ENCODE measurements at places on chromosomes 1 and 21. TPM values are rescaled to one million over a fixed set of nuclear protein-coding genes. Genes with fewer than 3 reads are reported as not detected.

DNA sequence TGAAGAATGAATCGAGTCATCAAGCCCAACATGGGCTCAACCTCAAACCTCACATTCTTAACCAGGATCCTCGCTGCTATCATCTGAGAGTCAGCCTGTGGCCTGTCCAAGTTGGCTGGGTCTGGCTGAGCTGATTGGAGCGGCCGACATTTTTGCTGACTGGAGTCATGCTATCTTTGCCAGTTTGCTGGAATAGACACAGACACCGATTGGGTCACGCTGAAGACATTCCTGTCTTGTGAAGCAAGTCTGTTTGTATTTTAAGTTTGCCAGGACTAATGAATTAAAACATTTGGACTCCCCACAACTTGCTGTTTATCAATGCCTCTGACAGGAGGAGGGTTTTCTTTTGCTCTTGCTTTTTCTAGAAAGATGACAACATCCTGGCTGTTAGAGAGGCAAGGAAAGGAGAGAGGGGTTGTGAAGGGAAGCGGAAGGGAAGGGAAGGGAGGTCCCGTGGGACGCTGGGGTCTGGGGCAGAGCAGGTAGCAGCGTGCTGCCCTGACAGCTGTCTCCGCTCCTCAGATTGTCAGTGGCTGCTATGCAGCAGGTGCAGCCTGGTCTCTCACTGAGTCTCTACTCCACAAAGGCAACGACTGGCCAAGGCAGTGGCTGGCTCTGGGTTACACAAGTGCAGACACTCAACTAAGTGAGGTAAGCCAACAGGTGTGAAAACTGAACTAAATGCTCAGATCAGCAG is at the start of gene MAP3K7CL:
Gene MAP3K7CL (plus strand): TSS at position 375 of the 700 bp plus-strand sequence. CDS start 2,701 bp downstream, outside the sequence.
- H3K27ac ChIP-seq, result no peak within 1 kb of the TSS
- no peaks in the 10 kb centered on the region for H3K36me3 ChIP-seq
- no peaks in the 10 kb centered on the region for H3K4me1 ChIP-seq

- DNase-seq, result no peak
- H3K27me3 ChIP-seq, result no peaks in the 10 kb centered on the region
- no peak overlapping the region for H3K4me3 ChIP-seq
These were observed 28.6 kb downstream of the CC2D1B start for GRCh38 chr1:52337439-52337838.

- no peaks in the 10 kb centered on the region for H3K27me3 ChIP-seq
- no peak overlapping the region for H3K27ac ChIP-seq
- no peaks in the 10 kb centered on the region for H3K36me3 ChIP-seq
- DNase-seq, result no peak
These were observed 44.0 kb upstream of the HMGB4 start for GRCh38 chr1:33819913-33820311.

- DNase-seq, result peak; percentile 30
- no peak overlapping the region for H3K4me3 ChIP-seq
- 0 out of 2 replicates have a peak, but pooled peaks cover 4% of the 10 kb centered on the region for H3K4me1 ChIP-seq
- no peak overlapping the region for H3K27ac ChIP-seq
These were observed 19.9 kb downstream of the HIPK1 start for GRCh38 chr1:113949007-113949406.

DNA sequence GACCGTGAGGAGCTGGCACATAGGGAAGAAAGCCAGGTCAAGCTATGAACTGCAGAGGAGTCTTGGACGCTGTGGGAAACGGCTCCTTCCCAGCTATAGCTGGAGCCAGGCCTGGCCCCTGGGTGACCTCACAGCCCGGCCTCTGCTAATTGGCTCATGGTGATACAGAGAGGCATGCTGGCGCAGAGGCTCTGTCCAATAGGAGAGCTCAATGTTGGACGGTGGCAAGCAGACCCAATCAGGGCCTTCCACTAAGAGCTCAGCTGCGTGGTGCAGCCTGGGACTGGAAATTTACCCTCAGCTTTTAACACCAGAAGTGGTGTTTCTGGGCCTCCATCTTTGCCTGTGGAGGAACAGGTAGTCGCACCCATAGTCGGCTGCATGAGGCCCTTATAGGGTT is 64.4 kb upstream of the GRHL3 start:
- H3K4me3 ChIP-seq, result no peak overlapping the region
- H3K27me3 ChIP-seq, result no peaks in the 10 kb centered on the region
- no peaks in the 10 kb centered on the region for H3K36me3 ChIP-seq
- H3K27ac ChIP-seq, result no peak overlapping the region

- peaks cover 44% of the 10 kb centered on the region for H3K4me1 ChIP-seq
- DNase-seq, result no peak
- H3K36me3 ChIP-seq, result no peaks in the 10 kb centered on the region
- H3K4me3 ChIP-seq, result peak overlapping the region; percentile 36
- H3K27me3 ChIP-seq, result peaks cover 10% of the 10 kb centered on the region
These were observed 56.2 kb downstream of the PEX14 start for GRCh38 chr1:10530756-10531495.

- DNase-seq, result no peak
- H3K4me3 ChIP-seq, result no peak overlapping the region
- H3K36me3 ChIP-seq, result no peaks in the 10 kb centered on the region
- H3K4me1 ChIP-seq, result no peaks in the 10 kb centered on the region
These were observed 98.9 kb upstream of the FOXD3 start for GRCh38 chr1:63223426-63223825.

DNA sequence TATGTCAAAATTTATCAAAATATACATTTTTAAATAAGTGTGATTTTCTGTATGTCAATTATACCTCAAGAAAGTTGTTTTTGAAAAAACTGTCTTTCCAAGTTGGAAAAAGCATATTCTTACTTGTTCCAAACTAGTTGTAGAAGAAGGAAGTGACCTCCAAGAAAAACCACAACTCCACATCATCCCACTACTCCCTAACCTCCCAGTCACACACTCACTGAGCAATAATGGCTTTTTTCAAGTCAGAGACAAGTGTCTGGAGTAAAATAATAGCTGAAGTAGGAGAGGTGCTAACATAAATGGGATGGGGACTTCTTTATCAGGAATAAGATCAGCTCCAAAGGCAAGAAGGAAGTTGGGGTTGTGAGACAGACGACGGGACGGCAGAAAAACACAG is 13.4 kb downstream of the EPRS1 start:
- H3K36me3 ChIP-seq, result peaks cover 50% of the 10 kb centered on the region
- no peak overlapping the region for H3K27ac ChIP-seq
- H3K27me3 ChIP-seq, result no peaks in the 10 kb centered on the region
- H3K4me1 ChIP-seq, result no peaks in the 10 kb centered on the region

DNA sequence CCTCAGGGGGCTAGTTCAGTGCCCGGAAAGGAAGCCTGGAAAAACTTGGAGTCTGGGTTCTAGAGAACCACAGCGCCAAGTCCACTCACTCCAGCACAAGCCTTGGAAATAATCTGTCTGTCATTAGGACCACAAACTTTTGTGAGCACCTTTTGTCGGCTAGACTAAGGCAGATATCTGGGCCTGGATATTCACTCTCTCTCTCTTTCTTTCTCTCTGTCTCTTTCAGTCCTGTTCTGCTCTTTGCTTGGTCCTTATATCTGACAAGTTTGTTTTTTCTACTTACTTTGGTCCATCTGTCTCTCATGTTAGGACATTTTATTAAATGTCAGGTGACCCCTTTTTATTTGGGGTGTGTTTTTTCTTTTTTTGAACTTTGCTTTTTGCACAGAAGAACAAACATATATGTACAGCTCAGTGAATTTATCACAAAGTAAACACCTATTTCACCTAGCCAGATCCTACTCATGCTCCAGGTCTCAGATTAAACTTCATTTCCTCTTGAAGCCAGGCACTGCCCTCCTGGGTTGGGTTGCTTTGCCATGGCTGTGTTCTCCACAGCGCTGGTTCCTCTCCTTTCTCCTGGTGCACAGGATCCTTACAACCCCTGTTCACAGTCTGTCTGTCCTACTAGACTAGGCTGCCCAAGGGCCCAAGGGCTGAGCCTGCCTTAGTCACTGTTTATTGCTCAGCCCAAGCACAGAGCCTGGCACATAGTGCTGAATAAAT is 40.8 kb downstream of the TCEANC2 start:
- H3K4me1 ChIP-seq, result 0 out of 2 replicates have a peak, but pooled peaks cover 4% of the 10 kb centered on the region
- no peaks in the 10 kb centered on the region for H3K36me3 ChIP-seq
- no peak for DNase-seq
- H3K27ac ChIP-seq, result no peak overlapping the region
- H3K27me3 ChIP-seq, result no peaks in the 10 kb centered on the region
- H3K4me3 ChIP-seq, result no peak overlapping the region

- no peak for DNase-seq
- no peaks in the 10 kb centered on the region for H3K27me3 ChIP-seq
- no peak overlapping the region for H3K4me3 ChIP-seq
- H3K36me3 ChIP-seq, result no peaks in the 10 kb centered on the region
- no peaks in the 10 kb centered on the region for H3K4me1 ChIP-seq
These were observed 235.1 kb downstream of the KIF26B start for GRCh38 chr1:245389873-245390272.

GRCh38 chr1:960363-961131 is at the start of gene KLHL17:
Gene KLHL17 (plus strand): TSS chr1:960584. CDS start chr1:960694, 110 bp downstream.
- peak; percentile 89 for DNase-seq
- H3K4me1 ChIP-seq, result no peaks in the 10 kb centered on the region
- H3K36me3 ChIP-seq, result no peaks in the 10 kb centered on the region
- peak within 1 kb of the TSS; percentile 97 for H3K4me3 ChIP-seq
- no peak within 1 kb of the TSS for H3K27ac ChIP-seq
- peaks cover 11% of the 10 kb centered on the region for H3K27me3 ChIP-seq

DNA sequence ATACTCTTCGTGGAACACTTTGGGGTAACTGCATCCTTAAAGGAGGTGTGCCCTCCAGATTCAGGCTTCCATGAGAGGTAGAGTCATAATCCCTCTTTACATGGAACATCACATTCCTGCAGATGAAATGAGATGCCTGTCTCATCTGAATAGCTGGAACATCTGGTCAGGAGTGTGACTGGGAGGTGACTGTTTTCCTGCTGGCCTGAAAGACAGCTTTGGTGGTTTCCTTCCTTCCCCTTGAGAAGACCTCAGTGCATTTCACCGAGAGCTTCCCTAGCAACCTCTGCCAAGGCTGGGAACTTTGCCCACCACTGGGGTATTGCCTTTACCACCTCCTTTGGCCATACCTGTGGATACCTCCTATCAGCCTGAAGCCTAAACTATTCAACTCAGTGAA is 46.7 kb upstream of the GUCA2A start:
- H3K27ac ChIP-seq, result no peak overlapping the region
- no peaks in the 10 kb centered on the region for H3K27me3 ChIP-seq
- no peak overlapping the region for H3K4me3 ChIP-seq
- no peaks in the 10 kb centered on the region for H3K36me3 ChIP-seq

- H3K27me3 ChIP-seq, result no peaks in the 10 kb centered on the region
- no peak overlapping the region for H3K4me3 ChIP-seq
- DNase-seq, result no peak
- H3K27ac ChIP-seq, result no peak overlapping the region
- H3K36me3 ChIP-seq, result peaks cover 15% of the 10 kb centered on the region
- H3K4me1 ChIP-seq, result no peaks in the 10 kb centered on the region
These were observed 15.1 kb downstream of the SH2D2A start for GRCh38 chr1:156801409-156802121.

GRCh38 chr1:154501423-154502065 is 475 bp upstream of the TDRD10 start:
- DNase-seq, result peak; percentile 68
- peak overlapping the region; percentile 62 for H3K4me3 ChIP-seq
- no peaks in the 10 kb centered on the region for H3K36me3 ChIP-seq

DNA sequence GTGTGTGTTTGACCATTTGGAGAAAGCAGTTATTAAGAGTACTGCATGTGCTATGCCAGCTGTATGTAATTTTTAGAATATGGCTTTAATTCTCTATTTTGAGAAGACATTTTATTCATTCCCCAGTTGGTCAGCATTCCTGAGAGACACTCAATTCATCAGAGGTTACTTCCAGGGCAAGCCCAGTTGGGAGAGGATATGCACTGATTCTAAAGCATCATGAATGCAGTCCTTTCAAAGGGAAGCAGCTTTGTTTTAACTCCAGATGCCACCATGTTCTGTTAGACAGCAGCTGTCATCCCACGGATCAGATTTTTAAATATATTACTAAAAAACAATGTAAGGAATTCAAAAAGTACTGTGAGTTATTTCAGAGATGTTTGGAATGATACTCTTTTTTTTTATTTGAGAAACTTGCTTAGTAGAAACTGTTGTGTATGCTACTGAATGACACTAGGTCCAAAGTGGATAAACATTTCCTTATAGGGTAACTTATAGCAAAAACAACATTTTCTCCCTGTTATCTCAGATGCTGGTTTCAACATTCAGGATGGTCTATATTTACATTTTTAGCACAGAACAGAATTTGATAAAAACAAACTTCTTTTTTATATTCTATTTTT is 149.5 kb upstream of the B3GALT2 start:
- H3K4me1 ChIP-seq, result no peaks in the 10 kb centered on the region
- H3K27me3 ChIP-seq, result no peaks in the 10 kb centered on the region

DNA sequence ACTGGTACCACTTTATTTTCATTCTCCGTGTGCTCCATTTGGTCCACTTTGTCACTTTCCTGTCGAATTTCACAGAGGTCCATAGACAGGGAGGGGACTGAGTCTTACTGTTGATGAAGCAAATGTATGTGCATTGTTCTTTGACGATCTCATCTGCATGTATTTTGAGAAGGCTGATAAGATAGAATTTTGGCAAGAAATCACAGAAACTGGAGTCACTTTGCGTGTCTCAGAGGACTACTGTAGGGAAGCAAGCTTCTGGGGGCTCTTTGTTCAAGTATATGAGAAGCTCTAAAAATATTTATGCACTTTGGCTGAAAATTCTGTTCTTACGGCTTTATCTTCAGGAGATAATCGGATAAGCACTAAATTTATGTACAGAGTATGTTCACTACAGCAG is 78.1 kb downstream of the PCBP3 start:
- no peak overlapping the region for H3K4me3 ChIP-seq
- no peaks in the 10 kb centered on the region for H3K36me3 ChIP-seq
- no peaks in the 10 kb centered on the region for H3K4me1 ChIP-seq

DNA sequence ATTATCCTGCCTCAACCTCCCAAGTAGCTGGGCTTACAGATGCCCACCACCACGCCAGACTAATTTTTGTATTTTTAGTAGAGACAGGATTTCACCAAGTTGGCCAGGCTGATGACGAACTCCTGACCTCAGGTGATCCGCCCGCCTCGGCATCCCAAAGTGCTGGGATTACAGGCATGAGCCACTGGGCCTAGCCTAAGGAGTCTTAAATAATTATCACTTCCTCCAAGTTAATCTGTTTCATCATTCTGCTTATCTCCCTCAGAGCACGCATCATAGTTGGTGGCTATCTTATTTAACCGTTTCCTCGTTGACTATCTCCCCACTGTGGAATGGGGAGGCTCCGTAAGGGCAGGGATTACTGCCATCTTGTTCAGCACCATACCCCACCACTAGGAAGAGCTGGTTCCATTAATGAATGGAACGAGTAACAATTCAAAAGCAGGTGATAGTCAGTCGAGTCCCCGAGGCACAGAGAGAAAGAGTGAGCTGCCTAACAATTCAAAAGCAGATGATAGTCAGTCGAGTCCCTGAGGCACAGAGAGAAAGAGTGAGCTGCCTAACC is 52.7 kb downstream of the GLUL start:
- no peaks in the 10 kb centered on the region for H3K36me3 ChIP-seq
- H3K4me1 ChIP-seq, result no peaks in the 10 kb centered on the region
- no peaks in the 10 kb centered on the region for H3K27me3 ChIP-seq
- no peak overlapping the region for H3K27ac ChIP-seq

The GLMP gene
- total RNA-seq, result 50.5 TPM

The LENEP gene
- 1.5 TPM for total RNA-seq

The AMY1C gene
- total RNA-seq, result not detected

The VCAM1 gene
- total RNA-seq, result not detected

The PIGV gene
- total RNA-seq, result 11.7 TPM

The GPR52 gene
- 1.6 TPM for total RNA-seq

The TRIM46 gene
- 15.4 TPM for total RNA-seq
